ENCODE measurements at places on chromosomes 16 and 17.
A peak's percentile ranks its signal among the peaks of the same experiment; 100 is the strongest.

DNA sequence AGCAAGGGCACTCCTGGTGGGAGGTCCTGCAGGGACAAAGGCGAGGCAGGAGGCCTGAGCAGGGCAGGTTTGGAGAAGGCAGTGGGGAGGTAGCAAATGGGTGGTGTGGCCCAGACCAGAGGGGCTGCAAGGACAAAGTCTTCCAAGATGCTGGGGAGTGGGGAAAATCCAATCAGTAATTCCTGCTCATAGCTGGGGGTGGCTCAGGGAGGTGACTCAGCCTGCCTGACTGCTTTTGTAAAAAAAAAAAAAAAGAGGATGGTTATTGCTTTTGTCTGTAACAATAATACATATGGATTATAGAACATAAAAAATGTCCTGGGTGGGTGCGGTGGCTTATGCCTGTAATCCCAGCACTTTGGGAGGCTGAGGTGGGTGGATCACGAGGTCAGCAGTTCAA is 5.2 kb downstream of the IL34 start:
- no peak for DNase-seq

- DNase-seq: peak; percentile 32
Observed at GRCh38 chr17:4833941-4834680, 971 bp downstream of the MINK1 start.

DNA sequence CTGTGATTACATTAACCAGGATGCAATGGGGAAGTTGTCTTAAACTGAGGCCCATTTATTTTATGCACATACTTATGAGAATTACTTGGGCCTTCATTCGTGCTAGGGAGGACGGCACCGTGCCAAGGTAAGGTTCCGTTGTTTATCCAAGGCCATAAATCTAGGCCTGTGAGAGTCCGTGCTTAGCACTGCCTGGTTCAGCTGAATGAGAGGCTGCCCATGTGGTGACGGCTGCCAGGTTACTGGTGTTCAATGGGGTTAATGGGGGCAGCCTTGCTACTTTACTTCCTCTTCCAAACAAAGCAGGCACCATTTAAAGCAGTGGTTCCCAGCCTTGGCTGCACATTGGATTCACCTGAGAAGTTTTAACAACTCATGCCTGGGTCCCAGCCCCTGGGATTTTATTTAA is 135.1 kb upstream of the NOL11 start:
- no peak for DNase-seq

GRCh38 chr16:56047307-56048234 is 143.7 kb upstream of the GNAO1 start:
- DNase-seq: no peak

DNA sequence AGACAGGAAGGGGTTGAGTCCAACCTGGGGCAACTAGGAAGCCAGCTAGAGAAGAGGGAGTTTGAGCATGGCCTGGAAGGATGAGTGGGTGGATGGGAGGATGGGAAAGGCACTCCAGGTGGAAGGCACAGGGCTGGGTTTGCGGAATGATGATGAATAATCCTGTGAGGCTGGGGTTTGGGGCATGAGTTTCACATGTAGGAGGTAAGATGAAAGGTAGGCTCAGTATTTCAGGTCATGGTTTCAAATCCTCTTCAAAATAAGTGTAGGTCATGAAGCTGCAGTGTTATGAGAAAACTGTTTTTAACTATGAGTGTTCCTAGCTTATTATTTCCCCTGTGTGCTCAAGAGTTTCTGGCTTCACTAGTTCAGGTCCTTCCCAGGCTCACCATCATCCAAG is 130.3 kb downstream of the SKAP1 start:
- DNase-seq: no peak

- peak; percentile 99 for DNase-seq
Observed at GRCh38 chr16:75305364-75306098, 54.1 kb upstream of the BCAR1 start.

- DNase-seq: no peak
Observed at GRCh38 chr17:74748279-74748528, 224 bp upstream of the NHERF1 start.

GRCh38 chr17:33292981-33293867 is at the start of gene ASIC2:
Gene ASIC2 (minus strand): TSS chr17:33293295.
- DNase-seq: no peak

DNA sequence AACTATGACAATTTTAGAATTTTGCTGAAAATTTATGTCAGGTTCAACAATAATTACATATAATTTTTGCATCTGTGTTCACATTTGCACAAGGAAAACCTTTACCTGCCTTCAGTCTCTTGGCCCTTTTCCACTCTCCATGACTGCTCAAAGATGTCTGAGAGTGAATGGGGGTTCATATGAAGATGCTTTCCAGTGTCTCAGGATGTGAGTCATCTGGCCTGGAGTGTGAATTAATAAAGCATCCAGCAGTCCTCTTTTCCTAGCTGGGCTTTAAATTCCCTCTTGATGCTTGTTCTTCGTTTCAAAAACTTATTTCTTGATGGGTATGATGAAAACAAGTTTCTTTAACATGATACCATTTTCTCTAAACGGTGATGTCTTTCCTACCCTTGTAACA is 99.9 kb downstream of the CDK5R1 start:
- no peak for DNase-seq

DNA sequence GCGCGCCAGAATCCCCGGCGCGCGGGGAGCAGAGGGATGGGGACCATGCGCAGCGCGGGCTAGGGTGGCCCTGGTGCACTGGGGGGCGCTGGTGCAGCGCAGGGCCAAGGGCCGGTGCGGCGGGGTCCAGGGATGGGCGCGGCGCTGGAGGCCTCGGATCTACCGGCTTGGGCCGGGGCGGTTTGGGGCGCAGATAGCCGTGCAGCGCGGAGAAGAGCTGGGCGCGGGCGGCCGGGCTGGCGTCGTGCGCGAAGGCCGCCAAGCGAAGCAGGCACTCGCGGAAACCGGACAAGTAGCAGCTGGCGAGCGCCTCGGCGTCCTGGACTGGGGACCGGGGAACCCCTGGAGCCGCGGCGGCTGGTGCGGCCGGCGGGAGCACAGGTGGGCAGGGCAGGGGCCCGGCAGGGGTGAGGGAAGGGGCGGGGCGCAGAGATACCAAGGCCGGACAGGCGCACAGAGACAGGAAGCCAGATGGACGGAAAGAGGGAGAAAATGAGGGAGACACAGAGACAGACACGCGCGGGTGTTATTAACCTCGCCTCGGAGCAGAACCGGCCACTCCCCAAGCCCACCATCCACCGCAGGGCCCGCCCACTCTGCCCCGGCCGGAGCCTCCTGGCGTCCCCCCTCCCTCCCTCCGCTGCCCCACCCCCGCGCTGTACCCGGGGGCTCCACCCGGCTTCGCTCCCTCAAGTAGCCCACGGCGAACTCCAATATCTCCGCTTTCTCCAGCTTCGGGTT is 2.1 kb downstream of the HES7 start:
- DNase-seq: peak; percentile 56

GRCh38 chr16:11262915-11263314 is 6.2 kb downstream of the TNP2 start:
- no peak for DNase-seq

DNA sequence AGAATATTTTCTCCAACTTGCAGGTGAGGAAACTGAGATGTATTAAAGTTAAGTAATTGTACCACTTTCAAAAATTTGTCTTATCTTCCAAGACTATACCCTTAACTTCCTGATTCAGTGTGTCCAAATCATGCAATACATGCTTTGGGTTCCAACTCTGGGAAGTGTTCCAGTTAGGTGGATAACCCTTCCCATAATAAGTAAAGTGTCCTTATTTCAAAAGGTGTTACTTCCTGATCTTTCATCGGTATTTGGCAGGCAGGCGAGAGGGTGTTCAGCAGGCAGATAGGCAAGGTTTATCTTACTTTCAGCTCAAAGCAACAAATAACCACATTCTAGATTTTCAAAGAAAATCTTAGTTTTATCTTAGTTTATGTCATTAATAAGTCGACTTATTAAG is 46.3 kb upstream of the ARHGAP44 start:
- DNase-seq: no peak

DNA sequence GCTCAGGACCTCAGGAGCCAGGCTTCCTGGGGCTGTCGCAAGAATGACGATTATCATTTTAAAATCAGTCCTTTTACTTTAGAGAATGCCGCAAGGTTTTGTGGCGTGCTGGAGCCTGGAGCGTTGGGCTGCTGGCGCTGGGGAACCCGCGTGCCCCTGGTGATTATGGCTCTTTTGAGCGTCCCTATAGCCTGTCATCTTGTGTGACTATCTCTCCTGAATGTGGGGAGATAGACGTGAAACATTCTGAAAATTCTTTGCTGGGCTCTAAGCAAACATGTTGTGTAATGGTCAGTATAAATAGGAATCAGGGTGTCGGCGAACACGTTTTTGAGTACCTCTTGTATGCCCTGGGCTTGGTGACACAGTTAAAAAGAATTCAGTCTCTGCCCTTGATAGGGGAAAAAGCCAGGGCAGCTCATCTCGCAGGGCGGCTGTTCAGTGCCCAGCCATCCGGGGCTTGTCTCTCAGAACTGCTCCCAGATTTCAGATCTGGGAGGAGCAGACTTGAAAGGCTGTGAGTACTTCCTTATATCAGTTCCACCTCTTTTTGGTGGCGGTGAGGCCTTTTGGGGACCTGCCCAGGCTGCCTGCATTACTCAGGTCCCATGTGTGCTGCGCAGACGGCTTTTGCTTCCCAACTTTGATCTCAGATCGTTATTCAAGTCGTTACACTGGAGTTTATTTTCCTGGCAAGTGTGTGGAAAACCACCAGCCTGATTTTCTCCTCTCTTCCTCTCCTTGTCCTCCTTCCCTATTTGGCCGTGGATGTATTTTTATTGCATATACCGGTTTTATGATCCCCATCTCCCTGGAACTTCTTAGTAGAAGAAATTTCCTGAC is 973 bp downstream of the SLC7A6 start:
- DNase-seq: peak; percentile 43

DNA sequence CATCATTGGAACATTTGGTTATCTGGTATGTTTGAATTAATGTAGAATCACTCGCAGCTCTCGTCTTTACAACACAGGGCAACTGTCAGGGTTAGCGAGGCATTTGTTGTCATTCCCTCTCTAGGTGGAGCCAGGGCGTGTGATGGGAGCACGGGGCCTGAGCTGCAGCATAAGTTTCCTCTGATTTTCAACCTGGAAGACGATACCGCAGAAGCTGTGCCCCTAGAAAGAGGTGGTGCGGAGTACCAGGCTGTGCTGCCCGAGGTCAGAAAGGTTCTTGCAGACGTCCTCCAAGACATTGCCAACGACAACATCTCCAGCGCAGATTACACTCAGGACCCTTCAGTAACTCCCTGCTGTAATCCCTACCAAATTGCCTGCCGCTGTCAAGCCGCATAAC is 37.2 kb downstream of the WIPI1 start:
- DNase-seq: no peak

GRCh38 chr17:37664214-37664613 is 21.0 kb upstream of the DDX52 start:
- DNase-seq: no peak

DNA sequence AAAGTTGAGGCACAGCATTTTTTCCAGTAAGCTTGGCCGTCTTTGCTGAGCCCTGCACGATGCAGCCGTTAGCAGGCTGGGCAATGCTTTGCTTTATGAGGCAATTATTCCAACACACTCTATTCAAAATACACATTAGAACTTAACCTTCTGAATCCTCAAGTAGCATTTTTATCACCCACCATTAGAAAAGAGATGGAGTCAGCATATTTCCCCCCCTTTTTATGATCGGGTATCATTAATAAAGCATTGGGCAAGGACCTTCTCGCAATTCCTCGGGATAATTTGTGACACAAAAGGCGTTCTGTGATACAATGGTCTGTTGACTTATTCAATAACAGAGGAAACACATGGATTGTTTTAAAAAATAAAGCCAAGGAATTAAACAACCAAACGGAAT is 374.5 kb upstream of the RBFOX1 start:
- no peak for DNase-seq

- no peak for DNase-seq
Observed at GRCh38 chr16:74898659-74899058, 86.3 kb downstream of the WDR59 start.

DNA sequence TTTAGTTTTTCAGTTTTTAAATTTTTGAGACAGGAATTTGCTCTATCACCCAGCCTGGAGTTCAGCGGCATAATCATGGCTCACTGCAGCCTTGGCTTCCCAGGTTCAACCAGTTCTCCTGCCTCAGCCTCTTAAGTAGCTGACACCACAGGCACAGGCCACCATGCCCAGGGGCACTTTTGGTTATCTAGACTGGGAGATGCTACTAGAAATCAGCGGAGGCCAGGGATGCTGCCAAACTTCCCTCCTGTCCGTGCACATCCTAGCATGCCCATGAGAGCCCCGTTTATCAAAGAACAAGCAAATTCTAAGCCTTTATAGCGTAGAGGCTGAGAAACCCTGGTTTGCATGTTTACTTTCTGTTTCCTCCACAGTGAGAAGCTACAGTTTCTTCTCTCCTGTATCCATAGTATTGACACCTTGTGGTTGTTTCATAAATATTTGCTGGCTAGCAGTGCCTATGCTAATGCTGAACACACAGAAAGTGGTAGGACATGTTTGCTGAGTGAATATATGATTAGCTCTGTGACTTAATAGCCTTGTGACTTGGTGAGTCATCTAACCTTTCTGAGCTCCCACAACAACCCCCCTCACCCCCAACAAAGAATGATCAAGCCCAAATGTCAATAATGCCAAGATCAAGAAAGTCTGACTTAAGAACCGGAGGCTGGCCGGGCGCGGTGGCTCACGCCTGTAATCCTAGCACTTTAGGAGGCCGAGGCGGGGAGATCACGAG is 39.2 kb upstream of the MAF start:
- no peak for DNase-seq

GRCh38 chr17:31754239-31754945 is 104.7 kb downstream of the COPRS start:
- no peak for DNase-seq

- DNase-seq: peak; percentile 79
Observed at GRCh38 chr16:67244387-67245185, 2.7 kb downstream of the FHOD1 start.

- no peak for DNase-seq
Observed at GRCh38 chr16:5008311-5008731, 25.4 kb downstream of the NAGPA start.

DNA sequence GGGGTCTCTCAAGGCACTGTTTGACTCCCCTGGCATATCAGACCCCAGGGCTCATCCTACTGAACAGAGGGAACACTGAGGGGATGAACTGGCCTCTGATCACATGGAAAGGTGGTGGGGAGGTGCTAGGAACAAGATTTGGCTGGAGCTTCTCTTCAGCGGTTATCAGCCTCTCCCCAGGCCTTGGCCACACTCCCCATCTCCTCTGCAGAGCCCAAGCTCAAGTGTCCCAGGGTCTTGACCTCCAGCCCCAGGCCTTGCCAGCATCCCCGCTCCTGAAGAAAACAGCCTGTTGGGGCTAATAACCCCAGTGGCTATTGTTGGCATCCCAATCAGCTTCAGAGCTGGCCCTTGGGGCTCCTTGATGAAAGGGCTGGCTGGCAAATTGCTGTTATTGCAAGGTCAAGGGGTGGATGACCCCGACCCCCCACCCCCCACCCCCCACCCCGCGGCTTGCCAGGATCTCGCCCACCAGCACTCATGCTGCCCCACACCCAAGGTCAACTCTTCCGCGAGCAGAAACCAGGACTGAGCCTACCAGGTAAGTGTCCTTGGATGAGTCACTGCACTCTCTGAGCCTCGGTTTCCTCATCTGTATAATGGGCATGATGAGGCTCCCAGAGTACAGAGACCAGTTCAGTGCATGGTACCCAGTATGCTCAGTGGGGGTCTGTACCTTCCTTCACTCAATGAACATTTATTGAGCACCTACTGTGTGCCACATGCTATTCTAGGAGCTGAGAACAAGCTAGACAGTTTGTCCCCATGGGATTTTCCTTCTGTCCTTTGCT is 18.8 kb upstream of the FAM83G start:
- DNase-seq: no peak

- no peak for DNase-seq
Observed at GRCh38 chr17:35775583-35775982, 14.9 kb downstream of the C17orf50 start.

- no peak for DNase-seq
Observed at GRCh38 chr16:81599034-81599744, 154.6 kb downstream of the CMIP start.

Data from SW 1271 (cell line).